ENCODE measurements at places on chromosomes 2 and 18.

DNA sequence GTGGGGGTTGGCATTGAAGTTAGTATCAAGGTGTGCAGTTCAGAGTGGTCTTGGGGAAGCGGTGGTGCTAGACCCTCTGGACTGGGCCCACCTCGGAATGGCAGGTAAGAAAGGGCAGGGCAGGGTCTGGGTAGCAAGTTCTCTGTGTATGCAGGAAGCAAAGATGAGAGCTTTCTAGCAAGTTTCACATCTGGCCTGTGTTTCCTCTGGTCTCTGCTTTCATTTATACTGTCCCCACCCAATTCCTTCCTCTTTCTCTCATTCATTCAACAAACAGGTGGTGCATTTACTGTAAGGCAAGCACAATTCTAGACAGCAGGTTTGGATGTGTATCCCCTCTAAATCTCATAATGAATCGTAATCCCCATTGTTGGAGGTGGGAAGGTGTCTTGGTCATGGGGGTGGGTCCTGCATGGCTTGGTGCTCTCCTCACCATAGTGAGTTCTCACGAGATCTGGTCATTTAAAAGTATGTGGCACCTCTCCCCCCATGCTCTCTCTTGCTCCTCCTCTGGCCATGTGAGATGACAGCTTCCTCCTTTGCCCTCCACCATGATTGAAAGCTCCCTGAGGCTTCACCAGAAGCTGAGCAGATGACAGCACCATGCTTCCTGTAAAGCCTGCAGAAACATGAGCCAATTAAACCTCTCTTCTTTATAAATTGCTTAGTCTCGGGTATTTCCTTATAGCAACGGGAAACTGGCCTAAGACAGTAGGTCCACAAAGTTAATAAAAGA lies 51.8 kb downstream of the PKDCC start:
- no peak for DNase-seq

DNA sequence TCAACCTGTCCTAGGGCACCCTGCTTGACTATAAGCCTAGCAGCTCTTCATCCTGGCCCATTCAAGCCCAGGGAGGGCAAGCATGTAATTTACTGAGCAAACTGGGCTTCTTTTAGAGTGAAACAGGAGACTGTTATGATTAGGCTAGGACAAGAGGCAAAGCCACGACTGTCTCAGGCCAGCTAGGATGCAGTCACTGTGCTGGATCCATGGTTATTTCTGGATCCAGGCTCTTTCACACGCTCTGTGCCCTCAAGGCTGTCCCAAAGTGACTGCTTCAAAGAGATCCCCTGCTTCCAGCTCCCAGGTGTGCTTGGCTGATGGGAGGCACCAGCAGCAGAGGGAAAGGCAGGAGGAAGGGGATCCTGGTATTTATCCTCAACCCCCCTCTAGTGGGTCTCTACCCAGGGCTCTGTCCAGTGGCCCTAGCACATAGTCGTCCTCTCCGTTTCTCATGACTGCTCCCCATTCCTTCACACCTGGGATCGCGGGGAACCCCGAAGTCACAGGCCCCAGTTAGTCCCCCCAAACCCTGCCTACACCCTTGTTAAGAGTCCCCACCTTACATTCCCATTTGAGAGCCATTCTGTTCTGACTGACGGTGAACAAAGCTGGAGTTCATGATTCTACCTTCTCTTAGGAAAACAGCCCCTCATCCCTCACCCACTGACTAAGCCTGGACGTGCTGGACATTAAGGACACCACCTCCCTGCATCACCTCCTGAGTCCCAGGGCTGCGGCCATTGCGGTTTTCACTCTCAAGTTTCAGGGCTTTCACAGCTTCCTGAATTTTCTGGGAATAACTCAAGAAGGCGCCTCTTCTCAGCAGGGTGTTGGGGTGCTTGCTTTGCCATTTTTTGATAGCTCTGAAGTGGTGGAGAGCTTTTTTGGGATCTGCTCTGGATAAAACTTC lies 63.2 kb downstream of the POLR1A start:
- DNase-seq = no peak

- DNase-seq = no peak
Observed at GRCh38 chr2:238914648-238915015, 66.7 kb downstream of the TWIST2 start.

GRCh38 chr2:176794392-176794791 lies 418.2 kb upstream of the HNRNPA3 start:
- DNase-seq = no peak

DNA sequence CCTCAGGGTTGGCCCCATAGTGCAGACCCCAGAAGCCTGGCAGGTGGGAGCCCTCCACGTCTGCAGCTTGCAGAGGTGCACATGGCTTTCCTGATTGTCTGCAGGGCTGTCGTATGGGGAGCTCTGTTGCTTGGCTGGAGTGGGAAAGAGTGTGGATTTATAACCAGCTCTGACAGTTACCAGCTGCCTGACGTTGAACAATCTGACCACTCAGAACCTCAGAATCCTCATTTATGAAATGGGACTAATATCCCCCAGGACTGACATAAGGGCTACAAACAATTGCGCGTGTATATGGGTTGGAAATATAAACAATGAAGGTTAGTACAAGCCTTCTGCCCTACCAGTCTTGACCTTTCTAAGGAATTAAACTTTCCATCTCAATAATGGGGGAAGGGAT lies 13.9 kb upstream of the PXDN start:
- no peak for DNase-seq

- no peak for DNase-seq
Observed at GRCh38 chr2:226073496-226074160, 674.1 kb downstream of the NYAP2 start.

GRCh38 chr2:204695506-204695905 lies 150.2 kb downstream of the PARD3B start:
- no peak for DNase-seq
